ENCODE measurements at places on chromosomes 5 and 9.
A peak's percentile ranks its signal among the peaks of the same experiment; 100 is the strongest.

- DNase-seq = no peak
Observed at GRCh38 chr9:103243553-103243952, 248.4 kb downstream of the CYLC2 start.

- peak; percentile 92 for DNase-seq
Observed at GRCh38 chr9:128072144-128073021, 4.4 kb downstream of the SLC25A25 start.

- peak; percentile 25 for DNase-seq
Observed at GRCh38 chr9:20041697-20042081, 252.9 kb upstream of the SLC24A2 start.

GRCh38 chr5:136222580-136223235 lies 29.7 kb upstream of the SMIM32 start:
- no peak for DNase-seq

All from muscle of leg (tissue), 16 donors.